ENCODE measurements at places on chromosomes 3 and 15.

- DNase-seq, result no peak
Observed at GRCh38 chr15:101039461-101039860, 120.3 kb downstream of the LRRK1 start.

GRCh38 chr3:58068122-58068809 lies 60.0 kb downstream of the FLNB start:
- DNase-seq, result no peak

DNA sequence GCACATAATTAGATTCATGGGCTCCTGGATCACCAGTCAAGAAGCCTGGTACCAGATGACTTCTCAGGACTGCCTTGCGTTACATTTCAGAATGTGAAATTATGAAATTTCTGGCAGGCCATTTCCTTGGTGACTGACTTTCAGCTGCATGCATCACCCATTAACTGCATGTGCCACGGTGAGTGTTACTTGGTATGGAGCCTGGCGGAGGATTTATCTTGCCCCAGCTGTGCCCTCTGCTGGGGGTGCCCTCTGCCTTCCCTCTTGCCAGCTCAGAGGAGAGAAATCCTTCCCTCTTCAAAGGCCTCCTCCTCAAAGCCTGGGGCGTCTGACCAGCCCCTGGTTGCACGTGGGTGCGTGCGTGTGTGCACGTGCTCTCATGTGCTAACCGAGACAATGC lies 57.7 kb upstream of the CTSH start:
- DNase-seq, result no peak

- DNase-seq, result no peak
Observed at GRCh38 chr3:172782235-172782634, 31.7 kb downstream of the ECT2 start.

DNA sequence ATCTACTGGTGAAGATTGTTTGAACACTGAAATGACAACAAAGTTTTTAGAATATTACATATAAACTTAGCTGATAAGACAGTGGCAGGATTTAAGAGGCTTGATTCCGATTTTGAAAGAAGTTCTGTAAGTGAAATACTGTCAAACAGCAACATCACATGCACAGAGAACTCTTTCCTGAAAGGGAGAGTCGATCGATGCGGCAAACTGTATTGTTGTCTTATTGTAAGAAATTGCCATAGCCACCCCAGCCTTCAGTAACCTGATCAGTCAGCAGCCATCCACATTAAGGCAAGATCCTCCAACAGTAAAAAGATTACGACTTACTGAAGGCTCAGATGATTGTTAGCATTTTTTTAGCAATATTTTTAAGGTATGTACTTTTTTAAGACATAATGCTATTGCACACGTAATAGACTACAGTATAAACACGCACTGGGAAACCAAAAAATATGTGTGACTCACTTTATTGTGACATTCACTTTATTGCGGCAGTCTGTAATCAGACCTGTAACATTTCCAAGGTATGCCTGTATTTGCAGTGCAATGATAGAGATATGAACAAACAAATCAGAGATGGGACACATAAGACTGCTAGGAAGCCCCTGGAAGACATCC lies 225.6 kb upstream of the UBE2E1 start:
- no peak for DNase-seq

GRCh38 chr3:45029216-45029615 lies 3.1 kb downstream of the CLEC3B start:
- DNase-seq, result no peak

GRCh38 chr3:30764891-30765290 lies 129.6 kb downstream of the GADL1 start:
- DNase-seq, result no peak

- no peak for DNase-seq
Observed at GRCh38 chr3:32381922-32382321, 9.7 kb upstream of the CMTM7 start.

DNA sequence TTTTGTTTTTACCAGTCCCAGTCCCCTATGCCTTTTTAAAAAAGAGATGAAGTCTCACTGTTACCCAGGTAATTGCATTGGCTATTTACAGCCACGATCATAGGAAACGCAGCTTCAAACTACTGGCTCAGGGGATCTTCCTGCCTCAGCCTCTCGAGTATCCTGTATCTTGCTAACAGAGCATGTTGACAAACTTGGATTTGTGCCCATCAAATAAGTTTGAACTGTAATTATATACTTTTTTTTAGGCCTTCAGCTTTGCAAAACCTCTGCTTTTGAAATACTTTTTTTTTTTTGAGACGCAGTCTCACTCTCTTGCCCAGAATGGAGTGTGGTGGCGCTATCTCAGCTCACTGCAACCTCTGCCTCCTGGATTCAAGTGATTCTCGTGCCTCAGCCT lies 3.0 kb upstream of the EDEM1 start:
- DNase-seq, result no peak

DNA sequence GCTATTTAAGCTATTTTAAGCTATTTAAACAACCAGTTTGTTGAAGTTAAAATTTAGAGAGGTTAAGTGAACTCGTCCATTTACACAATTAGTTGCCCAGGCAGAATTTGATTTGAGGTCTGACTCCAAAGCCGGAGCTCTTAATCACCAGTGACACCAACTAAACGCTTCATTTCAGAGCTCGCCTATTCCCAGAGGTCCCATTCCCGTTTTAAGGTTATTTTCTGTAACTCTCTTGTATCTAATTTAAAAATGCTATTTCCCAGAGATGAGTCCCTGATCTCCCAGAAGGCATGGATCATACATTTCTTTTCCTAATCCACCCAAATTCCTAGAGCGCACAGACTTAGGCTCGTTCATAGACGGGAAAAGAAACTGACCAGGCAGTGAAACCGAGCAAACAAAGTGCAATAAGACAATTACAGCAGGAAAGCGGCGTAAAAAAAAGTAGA lies 904 bp upstream of the MCTP2 start:
- no peak for DNase-seq

- no peak for DNase-seq
Observed at GRCh38 chr3:50304601-50305000, 1.2 kb upstream of the HYAL1 start.

- no peak for DNase-seq
Observed at GRCh38 chr3:51968170-51968775, 1.0 kb upstream of the PCBP4 start.

GRCh38 chr15:88476635-88477060 lies 9.1 kb downstream of the MRPS11 start:
- no peak for DNase-seq

DNA sequence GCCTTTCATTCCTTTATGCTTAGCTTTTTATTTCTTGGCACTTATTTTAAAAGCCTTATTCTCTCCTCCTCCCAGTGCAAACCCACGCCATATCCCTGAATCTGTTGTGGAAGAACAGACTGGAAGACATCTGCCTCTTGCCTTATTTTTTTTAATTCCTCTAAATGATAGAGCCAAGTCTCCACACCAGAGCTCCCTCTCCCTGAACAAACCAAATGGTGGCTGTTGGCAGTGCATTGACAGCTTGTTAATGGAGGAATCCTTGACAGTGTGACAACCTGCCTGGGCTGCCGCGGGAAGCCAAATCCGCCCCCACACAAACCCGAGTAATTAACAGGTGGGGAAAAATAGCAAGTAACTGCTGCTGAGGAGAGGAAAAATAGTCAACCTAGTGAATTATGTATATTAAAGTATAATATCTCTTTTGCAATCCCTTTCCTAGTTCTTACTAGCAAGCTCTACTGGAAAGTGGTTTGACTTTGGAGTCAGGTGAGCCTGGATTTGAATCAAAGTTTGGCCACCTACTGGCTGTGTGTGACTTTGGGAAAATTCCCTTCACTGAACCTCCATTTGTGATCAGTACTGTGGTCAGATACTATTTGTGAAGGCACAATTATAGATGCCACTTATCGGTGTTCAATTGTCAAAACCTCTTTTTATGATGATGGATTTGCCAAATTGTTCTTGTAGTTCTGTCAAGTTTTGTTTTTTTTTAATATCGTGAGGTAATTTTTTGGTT lies 589.6 kb downstream of the PDCD6IP start:
- no peak for DNase-seq

GRCh38 chr3:31277582-31277981 lies 255.1 kb upstream of the STT3B start:
- no peak for DNase-seq

DNA sequence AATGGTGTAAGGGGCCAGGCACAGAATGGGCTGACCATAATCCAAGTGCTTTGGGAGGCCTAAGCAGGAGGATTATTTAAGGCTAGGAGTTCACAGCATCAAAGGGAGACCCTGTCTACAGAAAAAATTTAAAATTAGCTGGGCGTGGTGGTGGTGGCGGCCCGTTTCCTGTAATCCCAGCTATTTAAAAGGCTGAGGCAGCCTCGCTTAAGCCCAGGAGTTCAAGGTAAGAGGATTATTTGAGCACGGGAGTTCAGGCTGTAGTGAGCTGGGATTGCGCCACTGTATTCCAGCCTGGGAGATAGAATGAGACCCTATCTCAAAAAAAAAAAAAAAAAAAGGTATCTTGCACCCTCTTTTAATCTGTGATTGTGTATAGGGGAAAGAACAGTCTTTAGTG lies 1.9 kb downstream of the TMA7 start:
- DNase-seq, result no peak

GRCh38 chr3:131608741-131609140 lies 106.0 kb upstream of the MRPL3 start:
- DNase-seq, result no peak

DNA sequence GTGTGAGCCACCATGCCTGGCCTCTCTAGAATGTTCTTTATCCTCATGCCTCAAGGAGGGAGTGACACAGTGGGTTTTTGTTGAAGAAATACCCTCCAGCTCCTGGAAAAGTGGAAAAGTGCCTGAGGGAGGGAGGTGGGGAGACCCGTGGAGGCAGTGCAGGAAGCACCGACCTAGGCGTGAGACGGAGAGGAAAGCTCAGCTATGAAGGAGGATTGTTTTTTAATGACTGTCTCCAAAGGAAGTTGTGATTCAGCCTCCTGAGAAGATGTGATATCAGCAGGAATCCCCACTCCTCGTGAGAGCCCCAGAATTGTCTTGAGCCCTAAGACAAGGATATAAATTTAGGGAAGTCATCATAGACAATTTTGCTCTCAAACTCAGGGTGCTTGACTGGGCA lies 21.7 kb downstream of the RPLP1 start:
- no peak for DNase-seq

DNA sequence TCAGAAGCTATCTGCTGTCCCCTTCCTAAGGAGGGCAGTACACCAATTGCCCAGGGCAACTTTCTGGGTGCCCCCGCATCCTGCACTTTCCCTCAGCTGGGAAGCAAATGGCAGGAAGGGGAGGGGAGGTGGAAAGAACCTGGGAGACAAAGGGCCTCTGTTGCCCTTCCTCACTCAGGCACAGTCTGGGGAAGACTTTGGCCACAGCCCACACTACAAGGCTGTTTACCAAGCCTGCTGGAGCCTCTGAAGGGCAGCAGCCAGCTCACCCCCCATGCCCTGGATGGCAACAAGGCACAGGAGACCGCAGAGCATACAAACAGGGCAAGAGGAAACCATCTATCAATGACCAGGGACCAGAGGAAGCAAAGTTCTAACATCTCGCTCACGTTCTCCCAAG lies 42.4 kb downstream of the ARRDC4 start:
- DNase-seq, result no peak

GRCh38 chr3:5017925-5018531 lies 38.8 kb downstream of the BHLHE40 start:
- no peak for DNase-seq

- DNase-seq, result no peak
Observed at GRCh38 chr3:136651581-136651980, 100.6 kb downstream of the STAG1 start.

GRCh38 chr15:55915876-55916567 lies 77.4 kb downstream of the NEDD4 start:
- DNase-seq, result no peak

DNA sequence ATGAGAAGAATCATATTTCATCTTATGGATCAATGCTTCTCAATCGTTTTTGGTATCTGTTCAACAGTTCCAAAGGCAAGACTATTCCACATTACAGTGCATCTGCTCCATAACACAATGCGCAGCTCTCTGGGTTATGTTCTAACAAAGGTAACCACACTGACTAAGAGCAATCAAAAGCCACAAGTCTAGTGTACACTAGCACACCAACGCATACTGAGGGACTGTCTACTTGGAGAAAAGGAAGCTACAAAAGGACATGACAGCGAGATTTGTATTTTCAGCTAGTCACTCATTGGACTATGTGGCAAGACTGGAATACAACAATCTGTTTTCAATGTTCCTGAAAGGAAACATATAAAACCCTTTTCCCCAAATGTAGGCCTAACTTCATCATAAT lies 35.8 kb downstream of the SETD2 start:
- no peak for DNase-seq

DNA sequence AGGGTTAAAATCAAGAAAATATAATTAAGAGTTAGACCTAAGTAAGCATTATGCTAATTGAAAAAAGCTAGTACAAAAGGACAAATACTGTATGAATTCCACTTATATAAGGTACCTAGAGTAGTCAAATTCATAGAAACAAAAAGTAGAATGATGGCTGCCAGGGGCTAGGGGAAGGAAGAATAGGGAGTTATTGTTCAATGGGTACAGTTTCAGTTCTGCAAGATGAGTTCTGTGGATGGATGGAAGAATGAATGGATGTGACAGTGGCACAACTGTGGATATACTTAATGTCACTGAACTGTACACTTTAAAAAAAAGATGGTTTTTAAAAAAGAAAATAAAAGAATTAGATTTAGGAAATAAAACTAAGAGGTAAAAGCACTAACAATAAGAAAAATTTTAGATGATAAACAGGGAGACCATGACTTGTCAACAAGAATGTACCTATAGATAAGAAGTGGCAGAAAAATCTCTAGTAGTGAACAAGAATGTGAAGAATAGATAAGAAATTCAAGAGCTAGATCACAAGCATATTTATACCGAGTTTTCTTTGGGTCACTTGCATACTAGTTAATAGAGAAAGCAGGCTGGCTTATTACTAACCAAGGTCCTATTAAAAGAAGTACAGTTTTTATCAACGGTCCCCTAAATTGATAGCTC lies 5.5 kb downstream of the IFT80 start:
- no peak for DNase-seq

GRCh38 chr3:29919571-29919970 lies 638.7 kb downstream of the RBMS3 start:
- DNase-seq, result no peak

DNA sequence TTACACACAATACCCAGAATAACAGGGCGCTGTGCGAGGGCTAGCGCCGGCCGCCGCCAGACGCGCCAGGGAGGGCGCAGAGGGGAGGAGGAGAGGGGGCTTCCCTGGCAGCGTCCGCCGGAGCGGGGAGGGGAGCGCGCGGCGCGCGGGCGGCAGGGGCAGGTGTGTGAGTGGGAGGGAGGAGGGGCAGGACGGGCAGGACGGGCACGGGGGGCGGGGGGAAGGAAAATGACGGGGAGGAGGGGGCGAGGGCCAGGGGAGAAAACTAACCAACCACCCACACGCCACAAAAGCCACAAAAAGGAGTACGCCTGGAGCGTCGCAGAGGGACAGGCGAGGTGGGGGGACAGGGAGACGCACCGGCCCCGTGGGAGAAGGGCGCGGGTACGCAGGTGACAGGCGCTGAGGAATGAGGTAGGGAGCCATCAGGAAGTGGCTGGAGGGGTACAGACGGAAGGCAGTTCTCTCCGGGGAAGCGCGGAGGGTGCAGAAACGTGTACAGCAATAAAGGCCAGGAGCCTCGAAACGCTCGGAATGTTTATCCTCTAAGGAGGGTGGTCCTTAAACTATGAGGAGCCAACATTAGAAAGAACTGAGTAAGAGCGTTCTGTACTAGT lies 610 bp upstream of the SATB1 start:
- peak; percentile 83 for DNase-seq
